ENCODE measurements at places on chromosomes 2 and 18.

DNA sequence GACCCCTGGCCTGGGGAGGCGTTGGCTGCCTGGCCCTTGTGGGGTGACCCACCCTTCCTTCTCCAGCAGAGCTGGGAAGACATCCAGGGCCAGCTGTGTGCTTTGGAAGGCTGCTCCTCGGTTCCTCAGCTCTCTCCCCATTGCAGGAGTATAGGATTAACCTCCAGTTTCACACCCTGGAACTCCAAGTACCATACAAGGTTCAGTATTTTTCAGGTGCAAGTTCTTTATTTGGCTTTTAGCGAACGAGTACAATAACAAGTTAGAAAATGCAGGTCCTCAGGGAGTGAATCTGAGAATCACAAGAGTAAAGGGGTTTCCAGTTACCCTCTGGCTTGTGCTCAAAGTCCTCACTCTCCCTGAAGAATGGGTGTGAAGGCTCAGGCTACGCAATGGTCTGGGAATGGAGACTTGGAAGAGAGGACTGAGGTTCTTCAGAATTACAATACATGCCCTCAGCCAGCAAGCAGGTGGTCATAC lies 101.2 kb downstream of the APOB start:
- DNase-seq, result no peak

- no peak for DNase-seq
Observed at GRCh38 chr2:23137166-23137565, 247.8 kb upstream of the KLHL29 start.

GRCh38 chr2:69643602-69644505 lies at the start of gene AAK1:
AAK1 (minus strand) TSS chr2:69643739; CDS start chr2:69643040, 699 bp downstream.
- DNase-seq, result peak; percentile 81

DNA sequence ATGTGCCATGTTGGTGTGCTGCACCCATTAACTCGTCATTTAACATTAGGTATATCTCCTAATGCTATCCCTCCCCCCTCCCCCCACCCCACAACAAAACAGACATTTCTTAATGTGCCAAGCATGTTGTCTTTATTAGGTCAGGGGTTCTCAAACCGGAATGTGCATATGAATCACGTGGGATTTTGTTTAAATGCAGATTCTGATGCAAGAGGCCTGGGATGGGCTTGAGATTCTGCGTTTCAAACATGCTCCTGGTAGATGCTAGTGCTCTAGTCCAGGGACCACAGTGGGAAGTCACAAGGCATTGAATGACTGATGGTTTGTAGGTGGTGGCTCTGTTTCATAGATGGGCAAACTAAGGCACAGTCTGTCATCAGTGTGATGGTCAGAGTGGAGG lies 184.7 kb downstream of the SMAD7 start:
- no peak for DNase-seq

DNA sequence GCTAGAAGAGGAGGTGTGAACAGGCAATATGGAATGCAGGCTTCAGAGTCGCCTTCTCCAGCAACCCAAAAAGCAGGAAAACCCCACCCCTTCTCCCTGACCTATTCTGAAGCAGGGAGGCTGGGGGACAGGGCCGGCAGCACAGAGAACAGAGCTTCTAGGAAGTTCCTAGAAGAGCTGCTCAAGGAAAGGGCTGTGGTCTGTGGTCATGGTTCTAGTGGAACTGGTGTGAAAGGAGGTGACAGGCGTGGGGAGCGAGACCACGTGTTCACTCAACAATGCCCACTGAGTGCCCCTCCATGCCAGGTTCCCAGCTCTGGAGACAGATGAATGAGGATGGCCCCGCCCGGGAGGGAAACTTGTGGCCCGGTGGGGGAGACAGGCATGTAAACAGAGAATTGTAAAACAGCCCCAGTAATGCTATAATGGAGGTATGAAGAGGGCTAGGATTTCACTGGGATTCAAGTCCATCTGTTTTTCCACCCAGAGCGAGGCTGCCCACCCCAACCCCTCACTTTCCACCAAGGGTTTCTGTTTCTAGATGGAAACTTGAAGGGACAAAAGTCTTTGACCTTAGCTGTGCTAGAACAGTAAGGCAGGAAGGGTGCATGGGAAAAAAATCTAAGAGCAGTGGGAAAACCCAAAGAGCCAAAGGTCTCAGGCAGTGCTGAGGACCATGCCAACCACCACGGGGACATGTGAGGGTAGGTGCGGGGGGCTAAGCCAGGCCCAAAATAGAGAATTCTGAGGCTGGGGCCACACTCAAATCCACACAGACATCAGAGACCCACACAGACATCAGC lies 71.8 kb downstream of the TNS1 start:
- DNase-seq, result no peak

DNA sequence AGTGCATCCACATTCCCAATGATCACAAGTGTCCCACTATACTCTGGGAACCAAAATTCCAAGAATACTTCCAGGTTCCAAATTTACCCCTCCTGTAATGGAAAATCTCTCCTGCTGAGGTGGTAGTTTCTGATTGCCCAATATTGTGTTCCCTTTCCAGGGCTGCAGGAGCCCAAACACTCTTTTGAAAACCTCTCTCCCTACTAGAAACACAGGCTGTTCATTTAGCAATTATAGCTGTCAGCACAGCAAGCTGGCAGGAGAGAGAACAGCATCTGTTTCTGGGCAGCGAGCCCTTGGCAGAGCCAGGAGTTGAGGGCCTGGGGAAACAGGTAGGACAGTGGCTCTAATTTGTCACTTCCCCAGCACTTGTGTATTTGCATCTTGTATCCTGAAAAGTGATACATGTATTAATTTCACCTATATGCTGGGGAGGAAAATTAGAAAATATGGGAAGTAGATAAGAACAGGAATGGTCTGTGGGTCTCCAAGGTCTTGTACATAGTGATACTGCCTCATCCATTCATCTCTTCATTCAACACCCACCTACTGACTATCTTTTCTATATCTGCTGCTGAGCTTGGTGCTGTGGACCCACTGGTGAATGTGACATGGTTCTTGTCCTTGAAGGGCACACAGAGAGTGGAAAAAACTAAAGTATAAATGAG lies 16.9 kb upstream of the PAIP2B start:
- no peak for DNase-seq

DNA sequence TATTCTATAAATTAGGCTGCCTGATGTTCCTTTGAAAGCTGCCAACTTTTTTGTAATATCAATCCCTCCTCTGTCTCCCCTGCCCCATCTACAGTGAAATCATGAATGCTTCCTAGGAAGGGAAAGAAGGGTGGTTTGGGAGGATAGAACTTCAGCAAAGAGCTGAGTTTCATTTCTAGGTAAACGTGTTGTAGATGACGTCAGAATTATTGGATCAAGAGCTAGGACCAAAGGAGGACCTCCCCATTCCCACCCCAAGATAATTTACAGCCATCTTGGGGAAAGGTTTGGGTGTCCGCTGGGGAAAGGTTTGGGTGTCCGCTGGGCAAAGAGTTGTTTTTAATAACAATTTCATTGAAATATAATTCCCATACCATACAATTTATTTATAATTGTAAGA lies 11.2 kb upstream of the ANKRD53 start:
- DNase-seq, result no peak

DNA sequence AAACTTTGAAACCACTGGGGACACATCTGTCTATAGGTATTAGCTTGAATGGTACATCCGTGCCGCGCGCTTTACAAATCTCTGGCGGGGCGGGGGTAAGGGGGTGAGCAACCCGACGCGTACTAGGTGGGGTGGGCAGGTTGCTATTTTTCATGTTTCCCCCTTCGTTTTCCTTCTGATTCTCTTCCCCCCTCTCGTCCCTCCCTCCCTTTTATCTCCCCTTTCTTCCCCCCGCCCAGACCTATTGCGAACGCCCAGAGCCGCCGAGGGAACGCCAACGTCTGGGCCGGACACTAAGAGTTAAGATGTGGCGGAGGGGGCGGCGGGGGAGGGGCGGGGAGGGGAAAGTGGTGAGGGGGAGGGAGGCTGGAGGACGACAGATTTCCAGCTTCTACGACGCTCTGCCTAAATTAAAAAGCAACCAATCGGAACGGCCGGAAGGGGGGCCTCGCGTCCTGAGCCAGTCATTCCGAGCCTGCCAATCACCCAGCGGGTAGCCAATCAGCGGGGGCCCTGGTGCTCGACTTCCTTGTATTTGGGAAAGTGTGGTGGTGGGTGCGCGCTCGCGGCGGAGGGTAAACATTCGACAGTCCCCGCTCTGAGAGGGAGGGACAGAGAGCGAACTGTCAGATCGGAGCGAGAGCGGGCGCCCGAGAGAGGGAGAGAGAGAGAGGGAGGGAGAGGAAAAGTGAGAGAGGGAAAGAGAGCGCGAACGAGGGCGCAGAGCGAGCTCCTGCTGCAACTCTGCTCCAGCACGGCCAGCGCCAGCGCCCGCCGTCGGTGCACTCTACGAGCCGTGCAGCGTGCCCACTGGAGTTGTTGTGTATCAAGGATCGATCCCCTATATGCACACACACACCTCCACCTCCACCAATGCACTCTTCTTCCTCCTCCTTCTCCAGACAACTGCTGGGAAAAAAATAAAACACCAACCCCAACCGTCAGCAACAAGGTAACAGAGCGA lies at the start of gene POU3F3:
POU3F3 (plus strand) TSS at position 582 of the 964 bp plus-strand sequence. CDS start 1,396 bp downstream, outside the sequence.
- DNase-seq, result no peak

GRCh38 chr2:42048299-42049220 lies 739 bp downstream of the PKDCC start:
- DNase-seq, result no peak

DNA sequence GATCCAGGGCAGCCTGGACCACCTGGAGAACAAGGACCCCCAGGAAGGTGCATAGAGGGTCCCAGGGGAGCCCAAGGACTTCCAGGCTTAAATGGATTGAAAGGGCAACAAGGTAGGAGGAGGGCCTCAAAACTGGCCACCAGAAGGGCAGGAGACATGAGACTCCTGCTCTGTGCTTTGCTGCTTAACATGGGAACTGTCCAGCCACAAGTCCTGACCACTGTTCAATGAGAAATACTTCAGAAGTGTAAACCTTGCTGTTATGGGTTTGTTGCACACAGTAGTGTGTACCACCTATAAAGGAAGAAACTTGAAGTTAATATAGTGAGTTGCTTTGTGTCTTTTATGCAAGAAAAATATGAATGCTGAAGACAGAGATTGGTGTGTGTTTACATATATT lies 44.2 kb upstream of the MFF start:
- no peak for DNase-seq

DNA sequence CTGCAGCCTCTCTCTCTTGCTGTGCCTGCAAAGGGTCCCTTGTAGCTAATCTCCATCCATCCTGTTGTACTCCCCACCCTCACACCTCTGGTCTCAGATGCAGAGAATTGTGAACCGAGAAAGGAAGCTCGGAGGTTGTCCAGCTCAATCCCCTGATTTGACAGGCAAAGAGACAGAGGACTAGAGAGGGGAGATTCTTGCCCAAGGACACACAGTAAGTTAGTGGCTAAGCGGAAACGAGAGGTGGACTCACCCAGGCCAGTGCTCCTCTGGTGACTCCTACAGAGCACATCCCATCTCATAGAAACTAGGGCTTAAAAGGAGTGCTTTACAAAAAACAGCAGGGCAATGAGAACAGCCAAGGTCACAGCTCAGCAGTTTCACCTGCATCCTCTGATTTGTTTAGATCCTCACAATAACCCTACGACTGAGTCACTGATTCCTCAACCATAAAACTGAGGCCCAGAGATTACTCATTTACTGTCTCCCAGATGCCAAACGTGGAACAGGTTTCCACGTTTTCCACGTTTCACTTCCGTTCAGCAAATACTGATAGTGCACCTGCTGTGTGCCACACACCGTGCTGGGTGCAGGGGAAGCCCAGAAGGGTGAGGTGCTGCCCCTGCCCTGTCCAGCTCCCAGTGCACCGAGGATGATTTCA lies 22.1 kb downstream of the EHD3 start:
- no peak for DNase-seq

DNA sequence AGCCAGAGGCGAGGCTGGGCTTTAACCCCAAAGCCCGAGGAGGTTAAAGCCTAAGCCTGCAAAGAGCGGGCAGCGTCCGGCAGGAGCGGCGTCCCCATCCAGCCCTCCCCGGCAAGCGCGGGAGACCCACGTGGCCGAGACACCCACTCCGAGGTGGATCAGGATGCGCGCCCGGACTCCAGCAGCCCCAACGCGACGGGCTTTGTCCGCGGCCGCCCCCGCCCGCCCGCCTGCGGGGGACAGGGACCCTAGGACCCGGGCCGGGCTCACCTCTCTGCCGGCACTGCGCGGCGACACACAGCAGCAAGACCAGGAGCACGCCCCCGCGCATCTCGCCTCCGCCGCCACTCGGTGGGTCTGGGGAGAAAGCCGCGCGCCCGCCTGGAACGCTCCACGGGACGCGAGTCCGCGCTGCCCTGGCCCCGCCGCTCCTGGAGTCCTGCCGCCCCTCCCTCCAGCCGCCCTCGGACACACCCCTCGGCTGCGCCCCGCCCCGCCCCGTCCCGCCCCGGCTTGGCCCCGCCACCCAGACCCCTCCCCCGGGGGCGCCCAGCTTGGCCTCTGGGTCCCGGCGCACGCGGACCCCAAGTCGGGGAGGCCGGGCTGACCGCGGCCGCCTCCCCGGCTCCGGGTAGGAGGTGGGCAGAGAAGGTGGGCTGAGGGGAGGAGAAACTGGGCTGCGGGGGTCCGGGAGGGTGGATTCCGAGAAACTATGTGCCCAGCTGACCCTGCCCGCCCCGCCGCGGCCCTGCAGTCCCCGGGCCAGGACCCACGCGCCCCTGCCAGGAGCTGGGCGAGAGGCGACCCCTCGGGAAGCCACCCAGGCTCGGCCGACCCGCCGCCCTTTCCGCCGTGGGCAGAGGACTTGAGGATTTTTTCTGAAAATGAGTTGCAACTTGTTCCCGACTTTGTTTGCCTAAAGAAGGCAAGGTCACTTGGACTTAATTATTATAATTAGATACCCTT lies at the start of gene LAMA1:
LAMA1 (minus strand) TSS at position 408 of the 966 bp plus-strand sequence; CDS start at position 331, 77 bp downstream.
- no peak for DNase-seq

DNA sequence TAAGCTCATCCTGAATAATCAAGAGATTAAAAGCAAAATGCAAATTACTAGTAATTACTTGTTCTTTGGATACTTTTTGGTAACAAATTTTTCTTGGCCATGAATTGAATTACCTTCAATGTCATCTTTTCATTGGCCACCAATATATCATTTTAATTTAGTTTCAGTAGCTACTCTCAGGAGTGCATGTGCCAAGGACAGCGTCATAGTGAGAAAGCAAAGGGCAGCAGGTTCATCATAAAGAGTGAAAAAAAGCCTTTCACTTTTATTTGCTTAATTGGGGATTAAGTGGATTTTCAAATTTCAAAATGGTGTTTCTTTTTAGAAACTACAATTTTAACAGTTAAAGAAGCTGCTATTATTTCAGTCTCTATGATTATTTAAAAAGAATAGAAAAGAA lies 815.2 kb downstream of the NR4A2 start:
- no peak for DNase-seq

DNA sequence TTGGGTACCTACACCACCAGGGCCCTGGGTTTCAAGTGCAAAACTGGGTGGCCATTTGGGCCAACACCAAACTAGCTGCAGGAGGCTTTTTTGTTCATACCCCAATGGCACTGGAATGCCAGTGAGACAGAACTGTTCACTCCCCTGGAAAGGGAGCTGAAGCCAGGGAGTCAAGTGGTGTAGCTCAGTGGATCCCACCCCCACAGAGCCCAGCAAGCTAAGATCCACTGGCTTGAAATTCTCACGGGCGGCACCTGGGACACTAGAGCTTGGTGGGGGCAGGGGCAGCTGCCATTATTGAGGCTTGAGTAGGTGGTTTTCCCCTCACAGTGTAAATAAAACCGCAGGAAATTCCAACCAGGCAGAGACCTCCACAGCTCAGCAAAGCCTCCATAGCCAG lies 46.0 kb upstream of the FAM110C start:
- no peak for DNase-seq
